ENCODE measurements at places on chromosomes 6 and 20.

DNA sequence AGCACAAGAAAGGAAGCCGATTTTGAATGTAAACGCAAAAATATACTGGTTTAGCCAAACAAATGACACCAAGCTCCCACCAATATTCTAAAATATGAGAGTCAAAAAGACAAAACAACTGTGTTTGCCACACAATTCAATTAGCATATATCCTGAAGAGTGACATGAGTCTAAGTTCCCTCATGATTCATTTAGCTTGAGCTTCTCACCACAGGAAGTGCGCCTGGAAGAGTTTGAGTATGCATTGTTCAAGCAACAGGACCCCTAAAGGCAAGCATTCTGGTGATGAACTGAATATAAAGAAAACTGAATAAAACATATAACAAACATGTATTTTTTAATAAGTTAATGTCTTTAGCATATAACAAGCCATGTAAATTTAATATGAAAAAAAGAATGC, 115.2 kb upstream of the RUNX2 start:
- no peak for DNase-seq
- H3K4me3 ChIP-seq = no peak overlapping the region
- H3K27me3 ChIP-seq = no peaks in the 10 kb centered on the region
- no peaks in the 10 kb centered on the region for H3K36me3 ChIP-seq

DNA sequence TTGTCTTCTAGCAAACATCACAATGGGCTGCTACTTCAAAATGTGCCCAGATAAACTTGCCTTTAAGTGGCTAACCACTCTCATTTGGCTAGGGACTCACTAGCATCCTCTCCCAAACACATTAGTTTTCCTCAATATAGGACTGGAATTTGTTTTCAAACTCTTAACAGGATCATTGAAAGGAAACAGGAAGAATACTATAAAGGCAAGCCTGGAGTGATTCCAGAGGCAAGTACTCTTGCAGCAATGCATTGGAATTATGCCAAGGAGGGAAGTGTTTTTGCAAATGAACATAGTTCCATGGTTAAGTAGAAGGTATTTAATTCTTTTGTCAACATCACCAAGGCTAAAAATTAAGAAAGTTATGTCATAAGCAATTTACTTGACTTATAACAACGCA, 12.2 kb downstream of the EPHA7 start:
- no peaks in the 10 kb centered on the region for H3K27me3 ChIP-seq
- H3K4me3 ChIP-seq = no peak overlapping the region
- no peak for DNase-seq

DNA sequence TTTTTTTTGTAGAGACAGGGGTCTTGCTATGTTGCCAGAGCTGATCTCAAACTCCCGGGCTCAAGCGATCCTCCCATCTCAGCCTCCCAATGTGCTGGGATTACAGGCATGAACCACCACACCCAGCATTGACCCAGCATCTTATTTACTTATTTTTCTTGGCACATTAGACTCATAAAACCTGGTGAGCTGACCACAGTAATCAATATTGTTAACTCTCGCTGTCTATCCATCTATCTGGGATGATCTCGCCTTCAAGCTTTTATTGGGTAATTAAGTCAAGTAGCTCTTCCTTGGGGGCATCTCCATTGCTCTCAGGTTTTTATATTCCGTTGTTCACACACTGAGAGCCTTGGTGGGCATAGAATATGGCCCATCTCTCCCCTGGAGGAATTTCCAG, 17.0 kb downstream of the PNPLA1 start:
- no peaks in the 10 kb centered on the region for H3K36me3 ChIP-seq
- H3K4me1 ChIP-seq = no peaks in the 10 kb centered on the region
- H3K27me3 ChIP-seq = no peaks in the 10 kb centered on the region
- DNase-seq = no peak
- no peak overlapping the region for H3K27ac ChIP-seq

DNA sequence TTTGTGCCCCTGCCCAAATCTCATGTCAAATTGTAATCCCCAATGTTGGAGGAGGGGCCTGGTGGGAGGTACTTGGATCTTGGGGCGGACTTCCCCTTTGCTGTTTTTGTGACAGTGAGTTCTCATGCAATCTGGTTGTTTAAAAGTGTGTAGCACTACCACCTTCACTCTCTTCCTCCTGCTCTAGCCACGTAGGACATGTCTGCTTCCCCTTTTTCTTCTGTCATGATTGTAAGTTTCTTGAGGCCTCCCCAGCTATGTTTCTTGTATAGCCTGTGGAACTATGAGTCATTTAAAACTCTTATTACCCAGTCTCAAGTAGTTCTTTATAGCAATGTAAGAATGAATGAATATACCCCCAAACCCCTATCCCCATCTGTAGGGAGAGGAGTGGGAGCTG, 1013.7 kb upstream of the MAP3K7 start:
- no peaks in the 10 kb centered on the region for H3K27me3 ChIP-seq
- H3K4me3 ChIP-seq = no peak overlapping the region
- no peaks in the 10 kb centered on the region for H3K36me3 ChIP-seq
- no peak overlapping the region for H3K27ac ChIP-seq

- no peaks in the 10 kb centered on the region for H3K36me3 ChIP-seq
- H3K27ac ChIP-seq = no peak overlapping the region
- H3K4me3 ChIP-seq = no peak overlapping the region
- H3K4me1 ChIP-seq = no peaks in the 10 kb centered on the region
- H3K27me3 ChIP-seq = no peaks in the 10 kb centered on the region
Observed at GRCh38 chr6:154986787-154987235, 8.3 kb upstream of the TIAM2 start.

GRCh38 chr6:22401932-22402331, 105.1 kb upstream of the PRL start:
- no peak for DNase-seq
- no peaks in the 10 kb centered on the region for H3K36me3 ChIP-seq
- H3K4me3 ChIP-seq = no peak overlapping the region
- no peaks in the 10 kb centered on the region for H3K4me1 ChIP-seq
- H3K27ac ChIP-seq = no peak overlapping the region
